ENCODE measurements at places on chromosomes 3 and 15.
A peak's percentile ranks its signal among the peaks of the same experiment; 100 is the strongest.

GRCh38 chr15:36658898-36659639 lies 79.6 kb downstream of the CDIN1 start:
- no peak for DNase-seq

DNA sequence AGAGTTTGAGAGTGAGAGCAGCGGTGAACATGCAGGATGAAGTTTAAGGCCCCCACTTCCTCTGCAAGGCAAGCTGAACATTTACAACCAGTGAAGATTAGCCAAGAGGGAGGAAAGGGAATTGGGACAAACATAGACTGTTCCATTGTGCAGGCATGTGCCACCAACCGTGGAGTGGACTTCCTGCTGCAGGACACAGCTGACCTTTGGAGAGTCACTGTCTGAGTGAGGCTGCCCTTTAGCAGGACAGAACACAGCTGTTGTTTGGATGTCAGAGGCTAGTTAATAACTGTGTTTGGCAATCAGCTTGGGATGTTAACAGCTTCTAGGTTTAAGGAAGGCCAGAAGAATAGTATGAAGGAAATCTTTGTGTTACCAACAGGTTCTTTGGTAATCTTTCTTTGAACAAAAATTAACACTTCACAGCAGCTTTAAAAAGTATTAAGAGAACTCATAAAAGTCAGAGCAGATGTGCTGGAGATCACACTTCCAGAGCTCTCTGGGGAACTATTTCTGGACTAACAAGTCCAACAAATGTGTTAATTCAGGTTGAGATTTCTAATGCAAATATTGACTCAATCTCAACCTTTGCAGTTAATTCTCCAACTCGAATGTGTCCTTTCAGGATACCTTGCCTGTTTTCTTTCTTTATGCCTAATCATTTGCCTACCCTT lies 31.4 kb downstream of the CTDSPL start:
- DNase-seq, result no peak

GRCh38 chr3:37694284-37694675 lies 167.4 kb upstream of the CTDSPL start:
- no peak for DNase-seq

DNA sequence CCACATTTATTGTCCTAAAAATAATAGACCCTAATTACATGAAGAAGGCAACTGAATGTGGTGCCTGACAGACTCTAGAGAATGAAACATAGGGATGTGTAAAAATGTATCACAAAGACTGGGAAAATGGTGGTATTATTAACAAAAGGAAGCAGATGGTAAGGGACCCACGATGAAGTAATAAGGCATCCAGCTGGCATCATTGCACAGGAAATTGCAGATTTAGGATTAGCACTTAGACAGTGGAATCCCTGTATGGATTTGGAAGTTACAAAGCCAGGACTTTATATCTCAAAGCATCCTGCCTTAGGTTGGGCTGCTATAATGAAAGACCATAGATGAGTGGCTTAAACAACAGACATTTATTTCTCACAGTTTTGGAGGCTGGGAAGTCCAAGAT lies 104.3 kb downstream of the PPM1L start:
- DNase-seq, result no peak

- DNase-seq, result no peak
Observed at GRCh38 chr15:59185725-59186124, 20.9 kb upstream of the LDHAL6B start.

- DNase-seq, result no peak
Observed at GRCh38 chr3:41338276-41338675, 139.0 kb downstream of the CTNNB1 start.

- no peak for DNase-seq
Observed at GRCh38 chr15:80081390-80081789, 21.9 kb downstream of the ZFAND6 start.

- no peak for DNase-seq
Observed at GRCh38 chr3:78507196-78507984, 1260.4 kb downstream of the ROBO1 start.

DNA sequence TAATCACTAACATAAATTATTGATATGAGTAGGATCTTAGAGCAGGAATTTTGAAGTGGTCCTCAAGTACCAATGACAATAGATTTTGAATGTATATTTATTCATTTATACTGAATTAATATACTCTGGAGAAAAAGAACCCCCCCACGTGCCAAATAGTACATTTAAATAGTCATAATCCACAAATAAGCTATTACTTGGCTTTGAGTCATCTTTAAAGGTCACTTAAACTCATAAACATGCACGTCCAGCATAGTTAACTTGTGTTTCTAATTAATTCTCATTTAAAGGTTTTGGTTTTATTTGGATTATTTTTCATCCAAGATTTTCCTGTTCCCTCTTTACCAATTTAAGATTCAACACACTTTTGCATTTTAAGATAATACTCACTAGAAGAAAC lies 35.1 kb downstream of the FGF7 start:
- no peak for DNase-seq

GRCh38 chr3:36679384-36680200 lies 84.8 kb downstream of the DCLK3 start:
- DNase-seq, result no peak

DNA sequence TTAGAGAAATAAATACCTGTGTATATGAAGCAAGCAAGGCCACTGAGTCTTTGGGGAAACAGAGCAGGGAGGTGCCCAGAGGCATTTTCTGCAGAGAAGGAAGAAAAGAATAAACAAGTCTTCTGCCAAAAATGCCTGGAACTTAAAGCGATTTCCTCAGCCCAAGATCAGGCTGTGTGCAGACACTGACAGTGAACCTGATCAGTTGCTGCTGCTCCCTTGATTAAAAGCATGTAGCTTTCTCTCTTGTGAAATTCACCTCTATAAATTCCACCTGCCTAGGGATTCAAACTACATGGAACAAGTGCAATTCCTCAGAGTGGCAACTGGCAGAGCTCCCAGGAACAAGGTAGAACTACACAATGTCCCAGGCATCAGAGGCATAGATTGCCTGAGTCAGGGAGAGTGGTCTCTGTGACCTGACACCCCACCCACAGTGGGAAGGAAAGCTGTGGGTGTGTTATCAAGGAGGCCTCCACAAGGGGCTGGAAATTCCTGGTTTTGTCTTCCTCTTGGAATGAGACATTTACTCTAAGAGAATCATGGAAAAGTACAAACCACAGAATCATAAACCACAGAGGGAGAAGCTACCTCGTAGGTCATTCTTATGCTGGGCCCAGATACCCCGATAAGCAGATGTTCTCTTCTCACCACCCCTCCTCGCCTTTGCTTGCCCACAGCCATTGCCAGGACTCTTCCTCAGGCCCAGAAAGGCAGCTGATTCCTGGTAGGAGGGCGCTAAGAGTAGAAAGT lies 1.8 kb upstream of the ZBTB38 start:
- no peak for DNase-seq

DNA sequence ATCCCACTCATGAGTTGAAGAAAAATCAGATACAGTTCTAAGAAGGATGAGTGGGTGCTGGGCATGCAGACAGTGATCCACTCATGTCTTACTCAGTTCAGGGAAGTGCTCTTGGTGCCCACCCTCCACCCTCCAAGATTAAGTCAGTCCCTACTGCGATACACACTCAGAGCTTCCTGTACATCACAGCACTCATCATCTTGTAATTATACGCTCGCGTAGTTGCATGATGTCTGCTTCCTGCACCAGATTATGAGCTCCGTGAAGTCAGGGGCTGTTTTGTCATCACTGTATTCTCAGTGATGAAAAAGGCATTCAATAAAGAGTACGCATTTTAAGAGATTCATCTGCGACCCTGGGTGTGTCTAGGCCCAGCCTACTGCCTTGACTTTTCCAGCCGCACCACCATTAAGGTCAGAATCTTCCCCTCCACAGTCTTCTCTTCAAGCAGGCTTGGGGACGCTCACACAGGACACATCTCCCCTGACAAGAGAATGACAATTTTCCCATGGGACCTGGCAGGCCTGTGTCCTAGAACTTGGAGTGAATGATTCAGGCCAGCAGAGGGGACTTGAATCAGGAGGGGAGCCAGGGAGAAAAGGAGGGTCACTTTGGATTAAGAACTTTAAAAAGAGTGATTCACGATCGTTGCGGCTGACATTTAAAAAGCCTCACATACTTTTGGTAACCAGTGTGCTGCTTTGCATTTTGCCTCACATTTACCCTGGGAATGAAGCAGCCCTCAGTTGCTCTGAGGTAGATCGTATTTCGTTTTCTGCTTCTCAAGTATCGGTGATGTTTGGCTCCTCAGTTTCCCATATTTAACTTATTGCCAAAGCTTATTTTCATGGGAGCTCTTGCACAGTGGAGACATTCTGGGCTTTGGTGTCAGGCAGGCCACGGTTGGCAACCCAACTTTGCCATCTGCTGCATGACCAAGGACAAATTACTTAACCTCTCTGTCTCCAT lies 7.9 kb upstream of the PDE8A start:
- no peak for DNase-seq

DNA sequence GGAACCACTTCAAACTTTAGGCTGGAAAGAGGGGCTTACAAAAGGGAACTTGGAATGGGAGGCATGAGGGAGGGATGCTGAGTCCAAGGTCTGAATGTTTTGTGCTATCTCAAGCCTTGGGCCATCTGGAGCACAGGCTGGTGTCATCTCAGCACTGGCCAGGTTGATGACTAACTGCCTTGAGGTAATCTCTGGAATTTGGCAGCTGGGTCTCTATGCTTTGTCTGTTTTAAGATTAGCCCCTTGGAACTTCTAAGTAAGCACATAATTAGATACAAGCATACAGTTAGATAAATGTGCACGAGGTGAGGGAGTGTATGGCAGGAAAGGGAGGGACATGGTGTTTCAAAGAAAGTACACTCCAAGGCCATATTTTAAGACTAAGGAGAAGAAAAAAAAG lies 252.4 kb upstream of the CCDC54 start:
- DNase-seq, result no peak

GRCh38 chr15:96887730-96888129 lies 557.2 kb downstream of the NR2F2 start:
- DNase-seq, result no peak

GRCh38 chr3:195123281-195123691 lies 147.7 kb downstream of the XXYLT1 start:
- peak; percentile 10 for DNase-seq

- no peak for DNase-seq
Observed at GRCh38 chr3:135991621-135992020, 26.1 kb downstream of the PPP2R3A start.

- DNase-seq, result no peak
Observed at GRCh38 chr3:66416556-66417304, 84.1 kb downstream of the LRIG1 start.

DNA sequence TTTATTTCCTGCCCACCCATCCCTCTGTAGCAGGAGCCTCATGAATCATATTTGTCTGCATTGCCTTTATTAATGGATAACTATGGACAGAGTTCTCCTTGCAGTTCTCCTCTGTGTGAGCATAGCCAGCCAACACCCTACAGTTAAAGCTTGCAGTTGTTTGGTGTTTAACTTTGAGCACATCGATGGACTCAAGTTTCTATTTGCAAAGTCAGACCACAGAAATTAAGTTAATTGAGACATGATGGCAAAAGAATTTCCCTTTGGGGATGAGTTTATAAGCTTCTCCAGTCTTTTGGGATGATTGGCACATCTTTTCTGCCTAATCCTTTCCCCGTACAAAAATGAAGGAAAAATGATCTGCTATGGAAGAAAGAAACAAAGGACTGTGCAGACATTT lies 398.9 kb upstream of the THBS1 start:
- no peak for DNase-seq

DNA sequence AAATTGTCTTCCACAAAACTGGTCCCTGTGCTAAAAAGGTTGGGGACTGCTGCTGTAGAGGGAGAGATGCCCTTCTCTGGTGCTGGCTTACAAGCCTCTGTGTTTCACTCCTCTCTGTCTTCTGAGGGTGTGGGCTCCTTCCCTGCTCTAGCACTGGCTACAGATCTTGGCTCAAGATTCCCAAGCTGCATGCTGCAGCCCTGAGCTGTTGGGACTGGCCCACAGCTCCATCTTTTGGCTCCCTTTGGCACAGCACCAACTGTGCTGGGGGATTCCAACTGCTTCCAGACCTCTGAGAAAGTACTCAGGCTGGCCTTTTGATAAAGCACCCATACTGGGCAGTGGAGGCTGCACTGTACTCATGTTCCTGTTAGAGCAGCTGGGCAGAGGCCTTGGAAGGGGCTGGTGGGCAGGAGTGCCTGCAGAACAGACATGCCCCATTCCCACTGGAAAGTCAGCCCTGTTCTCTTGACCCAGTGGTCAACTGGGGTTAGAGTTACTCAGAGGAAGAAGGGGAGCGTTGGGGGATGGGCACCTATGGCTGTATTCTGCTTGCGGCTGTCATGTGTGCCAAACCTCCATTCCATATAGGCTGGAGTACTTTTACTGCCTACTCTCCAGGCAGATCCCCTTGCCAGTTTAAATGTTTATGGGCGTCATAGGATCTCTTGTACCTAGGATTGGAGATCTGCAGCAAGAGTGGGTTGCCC lies 55.7 kb downstream of the GALK2 start:
- peak; percentile 41 for DNase-seq

GRCh38 chr3:25723802-25724201 lies 59.1 kb upstream of the TOP2B start:
- DNase-seq, result no peak

DNA sequence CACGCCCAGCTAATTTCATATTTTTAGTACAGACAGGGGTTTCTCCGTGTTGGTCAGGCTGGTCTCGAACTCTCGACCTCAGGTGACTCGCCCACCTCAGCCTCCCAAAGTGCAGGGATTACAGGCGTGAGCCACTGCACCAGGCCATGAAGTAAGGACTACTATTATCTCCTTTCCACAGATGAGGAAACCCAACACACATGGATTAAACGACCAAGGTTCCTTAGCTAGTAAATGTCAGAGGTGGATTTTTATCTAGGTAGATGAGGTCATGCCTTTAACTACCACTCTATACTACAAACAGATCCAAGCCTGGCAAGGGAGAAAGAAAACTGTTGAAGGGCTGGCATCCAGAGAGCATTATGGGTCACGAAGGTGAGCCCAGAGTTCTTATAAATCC lies 15.5 kb upstream of the TBL1XR1 start:
- DNase-seq, result no peak

DNA sequence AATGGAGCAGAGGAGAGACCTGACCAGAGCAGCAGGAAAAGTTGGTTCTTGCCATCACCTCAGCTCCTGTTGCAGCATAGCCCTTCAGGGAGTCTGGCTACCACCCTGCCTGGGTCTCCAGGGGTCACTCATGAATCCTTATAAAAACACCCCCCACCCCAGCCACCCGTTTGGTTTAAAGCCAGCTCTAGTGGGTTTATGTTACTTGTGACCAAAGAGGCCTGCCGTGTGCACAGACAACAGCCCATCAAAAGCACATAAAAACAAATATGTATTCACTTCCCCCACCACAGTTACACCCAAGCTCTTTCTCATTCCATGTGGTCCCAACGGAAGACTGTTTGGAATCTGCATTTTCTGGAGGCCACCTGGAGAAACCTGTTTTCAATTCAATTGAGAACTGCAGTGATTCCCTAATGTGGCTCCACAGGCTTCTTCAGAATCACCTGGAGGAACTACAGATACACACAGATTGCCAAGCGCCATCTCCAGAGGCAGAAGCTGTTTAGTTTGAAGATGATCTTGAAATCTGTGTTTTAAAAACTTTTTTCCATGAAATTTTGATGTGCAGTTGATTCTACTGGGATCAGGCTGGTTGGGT lies 13.8 kb downstream of the FOXL2 start:
- no peak for DNase-seq

All from HEK293T (cell line).